ENCODE measurements at places on chromosomes 1 and 21. TPM values are rescaled to one million over a fixed set of nuclear protein-coding genes. Genes with fewer than 3 reads are reported as not detected.

Gene LCA5L
- 0.55 TPM for total RNA-seq

Gene FCGR2B
- total RNA-seq: 43.4 TPM

Gene LRRC53
- total RNA-seq: not detected

Gene CFAP141
- total RNA-seq: not detected

Gene RGS7
- total RNA-seq: not detected

Gene ZNF670
- 2.8 TPM for total RNA-seq

Gene GJA5
- total RNA-seq: 25.7 TPM

Gene DNM3
- 5.1 TPM for total RNA-seq

Gene CCDC28B
- 3.5 TPM for total RNA-seq
